Daoy (cell line): ENCODE measurements at places on chromosomes 16 and 17. TPM values are rescaled to one million over a fixed set of nuclear protein-coding genes. Genes with fewer than 3 reads are reported as not detected.

DNA sequence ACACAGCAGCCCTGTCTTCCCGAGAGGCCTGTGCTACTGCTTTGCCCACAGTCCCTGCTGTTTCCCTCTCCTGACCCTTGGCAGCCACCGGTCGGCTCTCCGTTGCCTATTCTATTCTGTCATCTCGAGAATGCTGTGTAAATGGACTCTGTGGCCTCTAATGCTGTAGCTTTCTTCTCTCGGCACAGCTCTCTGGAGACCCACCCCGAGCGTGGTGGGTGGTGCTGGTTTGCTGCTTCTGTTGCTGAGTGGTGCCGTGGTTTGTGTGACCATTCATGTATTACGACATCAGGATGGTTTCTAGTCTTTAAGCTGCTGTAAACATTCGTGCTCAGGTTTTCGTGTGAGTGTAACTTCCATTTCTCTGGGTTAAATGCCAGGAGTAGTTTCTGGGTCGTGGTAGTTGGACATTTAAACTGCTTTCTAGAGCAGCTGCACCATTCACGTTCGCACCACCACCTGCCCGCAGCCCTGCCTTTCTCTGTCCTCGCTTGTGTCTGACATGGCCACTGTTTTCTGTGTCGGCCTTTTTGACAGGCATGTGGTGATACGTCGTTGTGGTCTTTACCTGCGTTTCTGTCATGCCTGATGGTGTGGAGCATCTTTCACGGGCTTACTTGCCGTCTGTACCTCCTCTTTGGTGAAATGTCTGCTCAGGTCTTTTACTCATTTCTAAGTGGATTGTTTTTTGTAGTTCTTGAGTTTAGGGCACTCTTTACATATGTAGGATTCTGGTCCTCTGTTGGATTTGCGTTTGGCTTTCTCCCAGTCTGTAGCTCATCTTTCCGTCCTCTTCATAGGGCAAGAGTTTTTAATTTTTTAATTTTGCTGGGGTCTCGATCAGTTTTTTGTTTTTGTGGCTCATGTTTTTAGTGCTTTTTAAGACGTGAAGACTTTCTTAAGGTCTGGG lies 47.7 kb upstream of the ZNF750 start:
- DNase-seq, result no peak

GRCh38 chr17:36627101-36627500 lies 25.7 kb downstream of the MRM1 start:
- DNase-seq, result no peak

DNA sequence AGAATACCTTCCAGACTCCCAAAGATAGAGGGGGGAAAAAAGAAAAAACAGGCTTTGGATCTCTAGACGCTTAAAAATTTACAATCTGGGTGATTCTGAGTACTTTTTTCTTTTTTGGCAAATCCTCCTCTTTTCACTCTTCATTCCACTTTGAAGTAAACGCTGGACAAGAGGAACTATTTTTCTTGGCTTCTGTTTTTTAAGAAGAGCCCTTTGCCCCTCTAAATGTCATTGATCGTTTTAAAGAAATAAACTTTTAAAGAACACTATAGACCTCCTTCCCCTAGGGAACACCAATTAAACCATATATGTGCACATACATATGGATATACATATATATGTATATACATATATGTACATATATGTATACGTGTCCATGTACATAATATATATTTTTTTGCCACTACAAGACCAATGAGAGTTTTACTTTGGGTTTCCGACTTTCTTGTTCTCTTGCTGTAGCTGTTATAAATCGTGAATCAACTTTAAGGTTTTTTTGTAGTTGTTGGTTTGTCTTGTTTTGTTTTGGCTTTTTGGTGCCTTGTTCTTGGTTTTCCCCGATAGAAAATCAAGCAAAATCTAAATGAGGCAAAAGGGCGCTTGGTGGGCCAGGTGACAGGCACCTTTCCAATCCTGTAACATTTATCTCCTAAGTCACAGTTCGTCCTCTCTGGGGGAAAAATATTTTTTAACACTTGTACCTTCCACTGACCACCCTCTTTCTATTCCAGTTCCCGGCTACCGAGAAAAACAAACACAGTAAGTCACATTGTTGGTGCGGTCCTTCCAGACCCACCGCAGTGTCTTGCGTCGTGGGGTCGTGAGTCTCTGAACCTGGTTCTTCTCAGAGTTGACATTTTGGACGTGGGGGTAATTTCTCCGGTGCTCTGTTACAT lies 4.4 kb downstream of the FOXF1 start:
- DNase-seq, result no peak

CFAP119 gene
- 0.91 and 5.2 TPM in 2 replicates for total RNA-seq

GRAPL gene
- not detected in 2 replicates for total RNA-seq
